ENCODE measurements at places on chromosomes 1 and 21.

DNA sequence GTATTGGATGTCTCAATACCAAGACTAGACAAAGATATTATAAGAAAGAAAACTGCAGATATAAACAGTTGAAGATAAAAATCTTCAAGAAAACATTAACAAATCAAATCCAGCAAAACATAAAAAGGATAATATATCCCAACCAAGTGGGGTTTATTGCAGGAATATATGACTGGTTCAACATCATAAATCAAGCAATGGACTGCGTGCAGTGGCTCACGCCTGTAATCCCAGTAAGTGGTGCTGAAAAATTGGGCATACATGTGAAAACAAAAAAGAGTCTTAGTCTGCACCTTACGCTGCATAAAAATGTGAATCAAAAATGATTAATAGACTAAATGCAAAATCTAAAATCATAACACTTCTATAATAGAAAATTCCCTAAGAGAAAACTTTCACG, 112.9 kb upstream of the PDE4B start:
- DNase-seq = no peak

DNA sequence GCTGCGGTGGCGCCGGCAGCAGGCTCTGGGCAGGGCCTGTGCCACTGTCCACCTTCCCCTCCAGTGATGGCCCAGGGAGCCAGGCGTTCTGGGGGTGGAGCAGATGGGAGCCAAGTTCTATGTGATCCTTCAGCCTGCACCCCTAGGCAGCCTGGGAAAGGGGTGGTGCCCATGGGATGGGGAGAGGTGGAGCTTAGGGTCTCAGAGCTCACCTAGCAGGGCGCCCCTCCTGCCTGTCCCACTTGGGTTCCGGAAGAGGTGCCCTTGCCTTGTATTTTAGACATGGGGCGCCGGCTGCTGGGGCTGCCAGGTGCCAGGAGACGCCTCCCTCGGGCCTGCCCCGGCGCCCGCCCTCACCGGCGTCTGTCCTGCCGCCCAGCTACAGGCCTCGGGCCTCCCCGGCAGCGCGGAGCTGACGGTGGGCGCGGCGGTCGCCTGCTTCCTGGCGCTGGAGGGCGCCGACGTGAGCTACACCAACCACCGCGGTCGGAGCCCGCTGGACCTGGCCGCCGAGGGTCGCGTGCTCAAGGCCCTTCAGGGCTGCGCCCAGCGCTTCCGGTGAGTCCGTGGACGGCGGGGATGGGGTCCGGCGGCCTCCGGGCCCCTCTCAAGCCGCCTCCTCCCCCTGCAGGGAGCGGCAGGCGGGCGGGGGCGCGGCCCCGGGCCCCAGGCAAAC, 3.1 kb upstream of the MMP23B start:
- DNase-seq = no peak

GRCh38 chr1:20932437-20932977, 145.4 kb upstream of the HP1BP3 start:
- DNase-seq = peak; percentile 53

GRCh38 chr1:233933339-233933738, 28.9 kb downstream of the SLC35F3 start:
- no peak for DNase-seq

- no peak for DNase-seq
Measured at GRCh38 chr1:66050633-66051032, 257.9 kb downstream of the PDE4B start.
